ENCODE measurements at places on chromosomes 1 and 21.

GRCh38 chr1:4045397-4046010 lies 145.4 kb upstream of the C1orf174 start:
- DNase-seq = no peak

DNA sequence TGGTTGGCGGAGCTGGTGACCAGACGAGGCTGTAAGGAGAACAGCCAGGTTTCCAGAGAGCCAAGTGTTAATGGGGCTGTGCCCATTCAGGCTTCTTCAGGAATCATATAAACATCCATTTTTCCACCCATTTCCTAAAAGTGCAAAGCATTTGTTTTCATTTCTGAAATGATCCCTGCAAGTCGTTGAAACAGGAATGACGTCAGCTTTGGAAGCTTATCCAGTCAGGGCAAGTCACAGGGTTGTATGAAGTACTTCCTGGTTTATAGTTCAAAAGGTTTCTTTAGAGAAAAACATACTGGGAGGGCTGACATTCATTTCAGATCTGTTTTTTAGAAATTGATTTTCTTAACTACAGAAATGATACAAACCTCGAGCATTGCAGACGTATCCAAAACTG lies 29.2 kb downstream of the IGSF5 start:
- DNase-seq = no peak

GRCh38 chr1:10782491-10783244 lies 13.8 kb downstream of the CASZ1 start:
- no peak for DNase-seq

- DNase-seq = no peak
These were observed 49.7 kb downstream of the TCP10L start for GRCh38 chr21:32535612-32536011.

GRCh38 chr1:101506541-101507164 lies 269.8 kb downstream of the S1PR1 start:
- peak; percentile 23 for DNase-seq

DNA sequence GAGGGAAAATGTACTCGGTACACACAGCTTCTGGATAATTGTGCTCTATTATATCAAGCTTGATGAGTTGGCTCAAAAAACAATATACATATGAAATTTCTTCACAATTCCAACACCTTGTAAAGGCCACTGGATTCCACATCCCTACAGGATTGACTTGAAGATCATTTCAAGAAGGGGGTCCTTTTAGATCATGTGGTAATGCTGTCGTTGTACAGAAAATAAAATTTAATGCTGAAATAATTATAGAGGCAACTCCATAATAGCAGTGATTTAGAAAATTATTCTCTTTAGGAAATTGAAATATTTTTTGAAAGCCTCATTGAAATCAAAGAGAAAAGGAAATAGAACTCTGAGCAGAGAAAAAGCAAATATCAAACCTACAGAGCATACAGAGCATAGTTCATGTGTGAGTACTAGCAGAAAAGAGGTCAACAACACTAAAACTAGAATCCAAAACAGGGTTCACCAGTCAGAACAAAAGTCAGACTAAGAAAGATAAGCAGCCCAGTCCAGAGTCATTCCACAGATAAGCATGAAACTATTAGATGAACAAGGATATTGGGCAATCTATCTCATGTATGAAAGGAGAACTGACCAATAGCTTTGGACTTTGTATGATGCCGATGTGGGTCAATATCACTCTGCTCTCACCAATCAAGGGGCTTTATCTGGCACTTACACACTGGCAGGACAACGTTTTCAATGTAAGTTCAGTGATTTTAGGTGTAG lies 79.5 kb upstream of the PALMD start:
- DNase-seq = no peak
